ENCODE measurements at places on chromosomes 3 and 15. TPM values are rescaled to one million over a fixed set of nuclear protein-coding genes. Genes with fewer than 3 reads are reported as not detected.

The GOLGA6L7 gene
- not detected for total RNA-seq

The GOLGA6L26 gene
- total RNA-seq: not detected

The STRIT1 gene
- total RNA-seq: not detected

The ARPP21 gene
- total RNA-seq: not detected

GRCh38 chr15:72078887-72079286 lies 39.1 kb downstream of the MYO9A start:
- peak; percentile 42 for DNase-seq

- no peak for DNase-seq
Observed at GRCh38 chr3:115350606-115351005, 203.5 kb upstream of the ZBTB20 start.

Data from activated CD8-positive, alpha-beta memory T cell treated with anti-CD3 and anti-CD28 coated beads, Interleukin-2, amount 10 ng/mL, durations not matched to agents 7 days and 5 days (primary cell).